ENCODE measurements at places on chromosomes 4 and X.

GRCh38 chr4:53348046-53348445 is 17.8 kb downstream of the SCFD2 start:
- DNase-seq, result no peak

GRCh38 chrX:109199726-109200125 is 282.2 kb downstream of the GUCY2F start:
- DNase-seq, result no peak

DNA sequence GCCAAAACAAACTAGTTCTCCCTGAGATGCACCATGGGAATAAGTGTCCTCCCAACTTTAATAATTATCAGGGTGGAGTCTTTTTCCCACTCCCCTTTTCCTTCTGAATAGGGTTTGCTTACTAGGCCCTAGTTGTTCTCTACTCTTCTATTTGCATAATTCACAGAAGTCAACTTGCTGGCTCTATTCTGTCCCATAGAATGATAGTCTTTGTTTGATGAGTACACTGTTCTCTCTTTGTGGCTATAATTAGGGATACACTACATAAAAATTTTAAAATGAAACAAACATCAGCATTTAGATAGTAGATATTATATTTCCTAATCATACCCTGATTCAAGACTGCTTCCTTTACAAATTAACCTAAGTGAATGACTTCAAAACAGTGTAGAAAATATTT is 10.3 kb downstream of the PDHA2 start:
- DNase-seq, result no peak

DNA sequence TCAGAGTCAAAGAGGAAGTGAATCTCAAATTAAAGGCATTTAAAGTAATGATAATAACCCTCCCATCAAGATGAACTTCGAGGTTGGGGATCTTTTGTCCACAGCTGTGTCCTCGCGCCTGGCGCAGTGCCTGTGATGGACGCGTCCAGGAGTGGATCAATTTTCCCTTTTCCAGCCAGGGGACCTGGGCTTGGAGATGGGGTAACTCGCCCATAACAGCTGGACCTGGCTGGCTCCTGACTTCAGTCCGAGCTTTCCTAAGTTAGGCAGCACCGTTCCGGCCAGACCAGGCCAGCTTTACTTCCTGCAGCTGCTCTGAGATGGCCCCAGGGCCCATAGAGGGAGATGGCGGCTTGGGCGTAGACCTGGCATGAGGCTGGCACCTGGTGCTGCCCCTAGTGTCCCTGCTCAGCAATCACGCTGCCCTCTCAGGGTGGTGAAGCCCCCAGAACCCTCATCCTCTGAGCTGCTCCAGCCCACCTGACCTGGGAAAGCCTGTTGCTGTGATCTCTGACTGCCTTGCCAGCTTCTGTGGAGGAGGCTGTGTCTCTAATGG is 23.9 kb downstream of the ADRA2C start:
- DNase-seq, result no peak

- no peak for DNase-seq
Measured at GRCh38 chr4:104596189-104596588, 101.5 kb upstream of the CXXC4 start.

GRCh38 chr4:53633608-53634007 is 42.3 kb upstream of the LNX1 start:
- DNase-seq, result no peak

GRCh38 chr4:94516067-94516466 is 64.3 kb downstream of the PDLIM5 start:
- DNase-seq, result no peak

- no peak for DNase-seq
Measured at GRCh38 chrX:68112321-68112720, 321.0 kb downstream of the OPHN1 start.

DNA sequence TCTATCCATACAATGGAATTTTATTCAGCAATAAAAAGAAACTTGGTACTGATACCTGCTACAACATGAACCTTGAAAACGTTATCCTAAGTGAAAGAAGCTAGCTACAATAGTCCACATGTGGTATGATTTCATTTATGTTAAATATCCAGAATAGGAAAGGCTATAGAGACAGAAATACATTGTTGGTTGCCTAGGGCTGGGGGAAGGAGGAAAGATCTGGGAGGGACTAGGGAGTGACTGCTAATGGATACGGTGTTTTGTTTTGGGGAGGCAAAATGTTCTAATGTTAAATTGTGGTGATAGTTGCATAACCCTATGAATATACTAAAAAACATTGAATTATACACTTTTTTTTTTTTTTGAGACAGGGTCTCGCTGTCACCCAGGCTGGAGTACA is 141.1 kb upstream of the ARX start:
- DNase-seq, result no peak

GRCh38 chr4:105234582-105234981 is 87.9 kb downstream of the TET2 start:
- no peak for DNase-seq

DNA sequence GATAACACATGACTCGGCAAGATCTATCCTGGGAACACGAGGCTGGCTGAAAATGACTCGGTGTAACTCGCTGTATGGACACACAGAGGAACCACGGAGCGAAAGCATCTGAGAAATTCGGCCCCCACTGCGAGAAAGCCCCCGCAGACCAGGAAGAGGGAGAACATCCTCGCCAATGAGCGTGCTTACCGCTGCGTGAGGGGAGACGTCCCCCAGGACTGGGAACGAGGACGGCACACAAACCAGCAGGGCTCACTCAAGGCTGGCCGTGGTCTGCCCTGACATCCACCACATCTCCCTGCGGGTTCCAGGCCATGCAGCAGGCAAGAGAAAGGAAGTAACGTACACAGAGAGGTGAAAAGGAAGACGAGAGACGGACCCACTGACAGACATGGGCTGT is 17.6 kb upstream of the GTPBP6 start:
- DNase-seq, result no peak

DNA sequence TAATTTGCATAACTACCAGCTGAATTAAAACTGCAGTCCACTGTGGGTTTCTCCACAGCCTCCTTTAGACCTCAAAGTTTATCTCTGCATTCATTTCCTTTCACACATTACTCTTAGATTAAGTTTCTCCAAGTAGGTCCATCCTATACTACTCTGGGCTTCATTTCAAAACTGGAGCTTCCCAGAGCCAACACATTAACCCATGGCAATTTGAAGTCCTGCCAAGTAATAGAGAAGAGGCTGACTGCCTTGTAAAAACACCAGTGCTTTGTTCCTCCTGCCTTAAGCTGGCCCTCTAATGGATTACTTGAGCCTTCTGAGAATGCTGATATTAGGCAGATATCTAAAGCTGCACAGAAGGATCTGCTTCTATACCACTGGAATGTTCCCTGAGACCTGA is 997.2 kb upstream of the SLIT2 start:
- DNase-seq, result no peak

All from activated naive CD4-positive, alpha-beta T cell (primary cell).